Spleen (tissue), 13 donors: ENCODE measurements at places on chromosomes 16 and 17.

DNA sequence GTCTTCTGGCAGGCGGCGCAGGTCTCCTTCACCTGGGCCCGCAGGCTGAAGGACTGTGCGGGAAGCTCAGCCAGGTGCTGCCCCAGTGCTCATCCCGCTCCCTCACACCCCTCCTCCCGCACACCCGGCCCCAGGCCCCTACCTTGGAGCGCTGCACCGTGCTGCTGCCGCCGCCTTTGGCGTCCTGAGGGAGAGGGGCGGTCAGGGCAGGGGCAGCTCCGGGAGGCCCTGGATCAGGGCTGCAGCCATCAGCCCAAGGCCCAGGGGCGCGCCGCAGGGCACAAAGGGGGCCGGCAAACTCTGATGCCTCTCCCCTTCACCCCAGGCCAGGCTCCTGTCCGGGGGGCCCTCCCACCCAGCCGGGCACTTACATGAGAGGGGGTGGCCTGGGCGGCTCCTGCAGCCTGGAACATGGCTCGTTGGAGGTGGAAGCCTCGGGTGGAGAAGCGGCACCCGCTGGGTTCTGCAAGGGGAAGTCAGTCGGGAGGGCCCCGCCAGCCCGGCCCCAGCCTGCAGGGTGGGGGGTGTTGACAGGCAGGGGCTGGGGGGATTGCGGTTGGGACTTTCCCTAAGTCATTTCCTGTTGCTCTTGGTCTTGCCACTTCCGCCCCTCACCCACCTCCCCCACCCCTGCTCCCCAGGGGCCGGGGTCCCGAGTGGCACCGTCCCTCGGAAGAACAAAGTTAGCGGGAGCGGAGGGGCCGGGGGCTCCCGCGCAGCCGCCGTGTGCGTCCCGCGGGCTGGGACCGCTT lies 863 bp downstream of the LIMD2 start:
- H3K4me3 ChIP-seq = peak overlapping the region; percentile 99
- H3K27me3 ChIP-seq = no peaks in the 10 kb centered on the region
- H3K36me3 ChIP-seq = no peaks in the 10 kb centered on the region
- peak overlapping the region; percentile 98 for H3K27ac ChIP-seq
- H3K4me1 ChIP-seq = peaks cover 75% of the 10 kb centered on the region
- DNase-seq = peak; percentile 98

GRCh38 chr16:54140057-54140787 lies 146.4 kb downstream of the IRX3 start:
- no peak for DNase-seq
- H3K27me3 ChIP-seq = no peaks in the 10 kb centered on the region
- H3K27ac ChIP-seq = no peak overlapping the region
- H3K4me3 ChIP-seq = no peak overlapping the region
- no peaks in the 10 kb centered on the region for H3K36me3 ChIP-seq

DNA sequence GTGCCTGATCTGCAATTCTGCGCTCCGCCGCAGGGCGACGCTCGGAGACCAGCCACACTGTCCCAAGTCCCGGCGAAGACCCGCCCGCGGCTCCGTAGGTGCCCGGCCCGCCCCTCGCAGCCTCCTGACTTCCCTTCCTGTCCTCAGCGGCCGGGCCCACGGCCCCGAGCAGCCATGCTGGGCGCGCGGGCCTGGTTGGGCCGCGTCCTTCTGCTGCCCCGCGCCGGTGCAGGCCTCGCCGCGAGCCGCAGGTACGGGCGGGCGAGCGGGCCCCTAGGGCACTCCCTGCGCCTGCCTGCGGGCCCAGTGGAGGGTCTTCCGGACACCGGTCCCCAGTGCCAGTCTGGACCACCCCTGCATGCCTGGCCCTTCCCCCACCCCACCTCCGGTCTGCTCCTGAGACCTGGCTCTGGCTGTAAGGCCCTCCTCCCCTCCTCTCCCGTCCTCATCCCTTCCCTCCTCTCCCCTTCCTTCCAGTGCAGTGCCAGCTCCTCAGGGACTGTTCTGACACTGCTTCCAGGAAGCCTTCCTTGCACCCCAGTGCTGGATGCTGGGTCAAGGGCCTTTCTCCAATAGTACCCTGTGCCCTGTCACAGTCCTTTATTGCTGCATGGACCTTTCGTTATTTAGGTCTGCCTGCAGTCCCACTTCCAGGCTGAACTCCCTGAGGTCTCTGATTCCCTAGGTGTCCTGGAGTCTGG lies at the start of gene SPATA20:
Gene SPATA20 (plus strand): TSS at position 140 of the 701 bp plus-strand sequence. CDS start 35 bp downstream, at position 175.
- peak within 1 kb of the TSS; percentile 47 for H3K4me3 ChIP-seq
- no peaks in the 10 kb centered on the region for H3K27me3 ChIP-seq
- H3K4me1 ChIP-seq = peaks cover 17% of the 10 kb centered on the region

GRCh38 chr16:2710711-2711231 lies 9.3 kb downstream of the PRSS27 start:
- peaks cover 27% of the 10 kb centered on the region for H3K36me3 ChIP-seq
- H3K27me3 ChIP-seq = no peaks in the 10 kb centered on the region
- no peak overlapping the region for H3K4me3 ChIP-seq

GRCh38 chr16:20026361-20027072 lies 47.2 kb downstream of the GPR139 start:
- H3K27ac ChIP-seq = no peak overlapping the region
- H3K4me3 ChIP-seq = no peak overlapping the region
- no peaks in the 10 kb centered on the region for H3K27me3 ChIP-seq
- H3K36me3 ChIP-seq = no peaks in the 10 kb centered on the region
